Lung microvascular endothelial cell (primary cell): ENCODE measurements at places on chromosomes 4 and X. TPM values are rescaled to one million over a fixed set of nuclear protein-coding genes. Genes with fewer than 3 reads are reported as not detected.

- DNase-seq = no peak
Observed at GRCh38 chr4:169220447-169220846, 50.3 kb downstream of the SH3RF1 start.

- DNase-seq = no peak
Observed at GRCh38 chrX:67351411-67351810, 192.4 kb upstream of the AR start.

DNA sequence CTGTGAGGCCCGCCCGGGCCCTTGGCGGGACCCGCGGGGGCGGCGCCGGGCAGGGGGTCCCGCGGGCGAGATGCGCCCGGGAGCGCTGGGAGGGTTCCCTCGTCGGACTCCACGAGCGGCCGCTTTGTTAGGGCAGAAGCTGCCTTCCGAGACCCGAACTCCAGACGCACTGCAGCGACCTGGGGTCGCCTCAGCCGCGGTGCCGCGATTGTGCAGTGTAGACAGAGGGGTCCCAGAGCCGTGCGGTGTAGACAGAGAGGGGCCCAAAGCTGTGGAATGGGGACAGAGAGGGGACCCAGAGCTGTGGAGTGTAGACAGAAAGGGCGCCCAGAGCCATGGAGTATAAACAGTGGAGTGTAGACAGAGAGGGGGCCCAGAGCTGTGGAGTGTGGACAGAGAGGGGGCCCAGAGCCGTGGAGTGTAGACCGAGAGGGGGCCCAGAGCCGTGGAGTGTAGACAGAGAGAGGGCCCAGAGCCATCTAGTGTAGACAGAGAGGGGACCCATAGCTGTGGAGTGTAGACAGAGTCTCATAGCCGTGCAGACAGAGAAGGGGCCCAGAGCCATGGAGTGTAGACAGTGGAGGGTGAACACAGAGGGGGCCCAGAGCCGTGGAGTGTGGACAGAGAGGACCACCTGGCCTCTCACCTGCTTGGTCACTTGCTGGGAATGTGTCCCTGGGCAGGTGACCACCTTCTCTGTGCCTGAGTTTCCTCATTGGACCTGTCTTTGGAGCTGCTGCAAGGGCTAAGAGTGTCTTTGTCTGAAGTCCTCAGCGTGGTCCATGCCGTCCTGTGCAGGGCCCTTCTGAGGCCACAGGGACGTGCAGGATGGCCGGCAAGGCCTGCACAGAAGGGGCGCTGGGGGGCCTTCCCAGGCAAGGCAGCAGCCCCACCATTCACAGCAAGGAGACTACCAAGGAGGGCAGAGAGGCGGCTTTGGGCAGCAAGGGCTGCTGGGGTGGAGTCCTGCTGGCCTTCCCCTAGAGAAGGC is 875 bp downstream of the RGS12 start:
- DNase-seq = peak; percentile 31

The S100G gene
- not detected in 2 replicates for total RNA-seq

- DNase-seq = no peak
Observed at GRCh38 chr4:74516303-74516702, 71.4 kb downstream of the AREG start.

GRCh38 chr4:96205143-96205936 is 365.4 kb downstream of the PDHA2 start:
- DNase-seq = no peak

GRCh38 chrX:121307449-121307848 is 260.0 kb downstream of the GLUD2 start:
- DNase-seq = no peak

DNA sequence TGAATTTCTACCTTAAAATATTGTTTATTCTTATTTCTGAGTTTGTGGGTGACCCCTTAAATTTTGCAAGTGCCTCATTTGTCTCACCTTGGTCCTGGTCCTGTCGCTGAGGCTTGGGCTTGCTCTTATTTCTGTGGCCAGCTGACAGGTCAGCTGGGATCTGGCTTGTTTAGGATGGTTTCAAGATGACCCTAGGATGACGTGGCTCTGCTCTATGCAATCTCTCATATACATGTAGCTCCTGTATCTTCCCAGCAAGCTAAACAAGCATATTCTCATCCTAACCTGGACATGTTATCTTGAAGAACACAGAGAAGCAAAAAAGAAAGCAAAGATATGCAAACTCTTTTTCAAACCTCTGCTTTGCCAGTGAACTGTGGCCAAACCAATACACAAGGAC is 158.4 kb downstream of the BANK1 start:
- DNase-seq = no peak

The TECRL gene
- not detected in 2 replicates for total RNA-seq

GRCh38 chrX:118459494-118459893 is 36.1 kb upstream of the DOCK11 start:
- DNase-seq = peak; percentile 43

- DNase-seq = no peak
Observed at GRCh38 chr4:12138488-12138887, 709.8 kb upstream of the HS3ST1 start.

DNA sequence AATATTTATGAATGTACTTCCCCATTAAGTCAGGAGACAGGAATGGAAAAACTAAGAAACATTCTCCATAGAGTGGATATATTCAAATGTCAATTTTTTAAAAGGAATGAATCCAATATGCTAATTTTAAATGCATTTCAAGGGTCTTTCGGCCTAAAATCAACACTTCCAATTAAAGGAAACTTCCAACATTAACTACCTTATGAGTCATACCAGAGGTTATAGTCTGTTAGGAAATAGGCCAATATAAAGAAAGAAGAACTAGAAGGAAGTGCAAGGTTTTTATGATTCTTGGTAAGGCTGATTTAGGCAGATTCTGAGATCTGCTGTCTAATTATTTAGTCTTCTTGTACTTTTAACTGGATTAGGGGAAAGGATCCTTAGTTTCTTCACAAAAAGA is 260.1 kb upstream of the EDNRA start:
- no peak for DNase-seq

The TCEAL3 gene
- total RNA-seq = 5.7 and 6.9 TPM in 2 replicates

The DDX53 gene
- not detected in 2 replicates for total RNA-seq

DNA sequence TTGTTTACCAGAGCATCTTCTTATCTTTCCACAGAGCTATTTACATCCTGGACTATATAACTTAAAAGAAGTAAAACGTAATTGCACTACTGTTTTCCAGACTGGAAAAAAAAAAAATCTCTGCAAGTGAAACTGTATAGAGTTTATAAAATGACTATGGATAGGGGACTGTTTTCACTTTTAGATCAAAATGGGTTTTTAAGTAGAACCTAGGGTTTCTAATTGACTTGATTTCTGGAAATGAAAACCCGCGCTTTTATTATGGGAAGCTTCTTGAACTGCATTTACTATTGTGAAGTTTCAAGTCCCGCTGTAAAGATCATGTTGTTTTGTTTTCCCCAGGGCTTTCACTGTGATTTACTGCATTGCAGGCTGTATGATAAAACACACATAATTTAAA is 162.7 kb downstream of the STIM2 start:
- no peak for DNase-seq

GRCh38 chrX:97401586-97402136 is 518.0 kb downstream of the RPA4 start:
- no peak for DNase-seq

The SMIM10L2A gene
- 0.40 and 0.65 TPM in 2 replicates for total RNA-seq

GRCh38 chr4:80197601-80198440 is 518 bp downstream of the PRDM8 start:
- DNase-seq = peak; percentile 46

DNA sequence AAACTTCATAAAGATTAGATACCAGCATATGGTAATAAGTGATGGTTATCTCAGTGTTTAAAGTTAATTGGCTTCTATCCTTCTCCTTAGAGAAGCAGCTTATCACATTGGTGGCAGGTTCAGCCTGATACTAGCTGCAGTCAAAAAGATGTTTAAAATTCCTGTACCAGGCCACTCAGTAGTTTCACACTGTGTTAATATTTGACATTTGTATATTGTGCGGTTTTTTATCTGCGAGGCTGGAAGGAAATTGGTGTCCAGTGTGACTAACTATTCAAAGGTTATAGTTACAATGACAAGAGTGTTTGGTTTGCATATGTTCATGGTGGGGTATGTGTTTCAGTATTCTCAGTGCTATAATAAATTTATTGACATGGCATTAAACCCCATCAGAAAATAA is 27.5 kb upstream of the TBC1D8B start:
- no peak for DNase-seq

DNA sequence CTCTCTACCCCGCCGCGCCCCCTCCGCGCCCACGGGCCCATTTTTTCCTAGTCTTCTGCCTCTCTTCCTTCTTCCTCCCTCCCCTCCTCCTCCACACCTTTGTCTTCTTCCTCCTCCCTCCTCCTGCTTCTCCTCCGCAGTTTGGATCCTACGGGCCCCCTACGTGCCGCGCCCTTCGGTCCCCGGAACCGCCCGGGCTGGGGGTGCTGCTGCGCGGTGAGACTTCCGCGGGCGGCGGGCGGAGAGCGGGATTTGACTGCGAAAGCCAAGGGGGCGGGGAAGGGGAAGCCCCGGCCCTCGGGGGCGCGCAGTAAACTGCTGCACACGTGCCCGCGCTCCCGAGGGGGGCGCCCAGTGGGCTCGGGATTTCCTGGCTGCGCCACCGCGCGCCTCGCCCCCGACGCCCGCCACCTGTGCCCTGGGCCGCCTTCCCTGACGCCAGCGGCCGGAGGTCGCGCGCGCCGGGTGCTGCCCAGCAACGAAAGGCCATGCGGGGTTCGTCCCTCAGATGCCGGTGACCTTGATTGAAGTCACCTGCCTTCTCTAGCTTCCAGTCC is 3.3 kb upstream of the NKX3-2 start:
- DNase-seq = no peak

DNA sequence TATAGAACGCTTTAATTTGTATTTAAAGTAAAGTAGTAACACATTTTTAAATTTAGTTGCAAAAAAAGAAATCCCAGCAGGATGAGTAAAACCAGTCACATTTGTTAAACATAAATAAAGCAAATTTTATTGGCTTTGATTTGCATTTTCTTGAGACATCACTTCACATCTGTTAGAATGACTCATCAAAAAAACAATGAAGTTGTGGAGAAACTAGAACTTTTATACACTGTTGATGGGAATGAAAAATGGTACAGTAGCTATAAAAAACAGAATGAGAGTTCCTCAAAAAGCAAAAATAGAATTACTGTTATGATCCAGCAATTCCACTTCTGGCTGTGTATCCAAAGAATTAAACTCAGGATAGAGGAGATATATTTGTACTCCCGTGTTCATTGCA is 454.0 kb upstream of the KLHL4 start:
- no peak for DNase-seq

DNA sequence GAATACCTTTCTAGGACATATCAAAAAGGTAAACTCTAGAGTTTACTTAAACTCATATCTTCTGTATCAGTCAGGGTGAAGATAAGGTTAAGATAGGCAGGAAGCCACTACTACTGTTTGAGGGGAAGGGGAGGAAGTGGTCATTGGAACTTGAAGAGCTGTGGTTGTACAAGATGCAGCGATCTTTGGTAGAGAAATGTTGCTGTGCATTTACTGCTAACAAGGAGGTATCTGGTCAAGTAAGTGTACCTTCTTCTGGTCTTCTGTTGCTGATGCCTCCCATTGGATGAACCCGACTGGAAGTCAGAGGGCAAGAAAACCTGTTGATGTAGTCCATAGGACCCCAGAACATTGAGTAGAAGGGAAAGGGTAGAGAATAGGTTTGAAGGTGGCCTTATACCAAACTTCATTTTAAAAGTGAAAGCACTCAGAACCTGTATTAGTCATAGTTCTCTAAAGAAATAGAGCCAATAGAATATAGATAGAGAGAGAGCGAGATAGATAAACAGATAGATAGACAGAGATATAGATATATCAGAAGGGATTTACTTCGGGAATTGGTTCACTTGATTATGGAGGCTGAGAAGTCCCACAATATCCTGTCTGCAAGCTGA is 47.9 kb upstream of the TSPAN5 start:
- DNase-seq = no peak

GRCh38 chrX:103879339-103879738 is 47.3 kb upstream of the RAB9B start:
- no peak for DNase-seq

DNA sequence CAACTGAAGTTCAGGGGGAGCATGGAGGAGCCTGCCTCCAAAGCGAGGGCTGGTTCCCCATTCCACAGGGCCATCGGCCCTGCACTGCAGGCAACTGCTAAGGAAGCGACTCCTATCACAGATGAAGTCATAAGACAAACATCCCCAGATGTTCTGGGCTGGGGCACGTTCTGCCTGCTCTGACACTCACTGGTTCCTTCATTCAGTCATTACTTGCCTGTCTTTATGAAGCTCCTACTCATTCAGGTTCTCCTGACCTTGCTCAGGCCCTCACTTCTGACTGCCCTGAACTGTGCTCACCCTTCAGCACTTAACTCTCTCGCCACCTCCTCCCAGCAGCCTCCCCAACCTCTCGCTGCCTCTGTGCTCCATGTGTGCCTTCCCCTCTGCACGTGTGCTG is 2.5 kb upstream of the SLC2A9 start:
- DNase-seq = no peak

DNA sequence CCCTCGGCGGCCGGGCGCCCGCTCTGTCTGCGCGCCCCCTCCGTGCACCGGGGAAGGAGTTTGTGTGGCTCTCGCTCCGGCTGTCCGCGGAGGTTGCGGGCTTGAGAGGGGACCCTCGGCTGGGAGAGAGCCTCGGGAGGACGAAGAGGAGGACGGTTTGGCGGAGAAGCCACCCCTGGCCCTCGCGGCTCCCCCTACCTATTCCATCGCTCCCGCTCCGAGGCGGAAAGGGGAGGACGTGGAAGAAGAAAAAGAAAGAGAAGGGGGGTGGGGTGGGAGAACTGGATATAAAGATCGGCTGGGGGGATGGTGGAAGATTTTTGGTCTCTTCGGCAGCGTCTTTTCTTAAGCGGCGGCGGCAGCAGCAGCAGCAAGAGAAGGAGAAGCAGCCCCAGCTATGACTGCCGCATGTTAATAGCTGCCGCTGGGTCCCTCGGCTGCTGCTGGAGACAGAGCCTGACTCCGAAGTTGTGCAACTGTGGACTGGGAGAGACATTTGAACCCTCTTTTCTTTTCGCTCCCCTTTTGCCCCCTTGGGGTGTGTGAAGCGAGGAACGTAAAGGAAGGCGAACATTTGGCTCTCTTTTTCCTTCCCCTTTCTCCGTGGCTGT is 895 bp downstream of the ADGRL3 start:
- no peak for DNase-seq

DNA sequence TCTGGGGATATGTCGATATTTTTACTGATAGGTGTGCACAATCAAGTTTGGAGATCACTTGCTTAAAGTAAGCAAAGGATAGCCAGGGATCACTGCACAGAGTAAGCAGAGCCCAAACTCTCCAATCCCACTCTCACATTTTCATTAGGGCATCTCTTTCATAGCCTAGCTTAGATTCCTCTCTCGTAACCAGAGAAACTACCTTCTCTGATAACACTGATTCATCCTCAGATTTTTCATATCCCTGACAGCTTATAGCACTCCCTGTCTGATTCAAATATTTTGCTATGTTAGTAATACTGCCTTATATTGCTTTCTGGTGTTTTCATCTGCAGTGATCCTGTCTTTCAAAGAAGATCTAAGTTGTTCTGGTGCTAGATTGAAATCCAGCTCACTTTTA is 123.7 kb downstream of the CBLL2 start:
- DNase-seq = no peak

GRCh38 chr4:74132944-74133343 is 25.0 kb upstream of the MTHFD2L start:
- DNase-seq = no peak

- DNase-seq = no peak
Observed at GRCh38 chrX:2385224-2385623, 115.6 kb downstream of the DHRSX start.

GRCh38 chr4:177673985-177674489 is 231.8 kb upstream of the AGA start:
- DNase-seq = no peak
